ENCODE measurements at places on chromosomes 12 and 14.

DNA sequence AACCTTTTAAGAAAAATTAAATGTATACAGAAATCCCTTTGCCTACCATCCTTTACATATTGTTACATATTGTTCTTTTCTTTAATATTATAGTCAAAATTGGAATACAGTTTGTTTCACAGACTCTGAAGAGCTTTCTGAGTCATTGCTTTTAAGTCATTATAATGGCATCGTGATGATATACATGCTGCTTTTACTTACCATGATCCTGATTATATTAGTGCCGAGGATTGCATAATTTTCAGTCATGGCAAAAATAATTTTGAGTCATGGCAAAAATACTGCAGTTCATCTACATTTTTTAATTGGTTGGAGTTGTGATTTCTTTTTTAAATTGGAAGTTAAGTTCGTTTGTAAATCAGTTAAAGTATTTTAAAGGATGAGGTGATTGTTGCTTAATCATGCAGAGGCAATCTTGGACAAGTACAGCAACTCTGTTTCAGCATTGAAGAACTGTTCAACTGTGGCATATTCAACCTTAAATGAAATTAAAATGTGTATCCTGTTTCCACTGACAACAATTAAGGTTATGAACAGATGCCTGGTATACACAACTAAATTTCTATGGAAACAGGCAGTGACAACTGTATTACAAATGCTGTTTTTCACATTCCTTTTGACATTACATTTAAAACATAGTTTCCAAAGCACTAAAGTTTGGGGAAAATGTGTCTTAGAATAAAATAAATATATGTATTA lies 142.3 kb downstream of the PCNX1 start:
- DNase-seq, result no peak

DNA sequence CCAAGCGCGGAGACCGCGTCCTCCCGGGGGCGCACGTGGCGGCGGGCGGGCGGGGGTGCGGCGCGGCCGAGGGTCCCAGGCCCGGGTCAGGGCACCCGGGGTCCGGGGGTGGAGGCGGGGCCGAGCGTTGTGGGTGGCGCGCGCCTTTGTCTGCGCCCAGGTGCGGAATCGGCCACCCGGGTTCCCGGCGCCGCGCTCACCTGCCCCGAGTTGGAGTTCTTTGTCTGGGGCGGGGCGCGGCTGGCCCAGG lies 50.1 kb downstream of the LRCOL1 start:
- DNase-seq, result no peak

DNA sequence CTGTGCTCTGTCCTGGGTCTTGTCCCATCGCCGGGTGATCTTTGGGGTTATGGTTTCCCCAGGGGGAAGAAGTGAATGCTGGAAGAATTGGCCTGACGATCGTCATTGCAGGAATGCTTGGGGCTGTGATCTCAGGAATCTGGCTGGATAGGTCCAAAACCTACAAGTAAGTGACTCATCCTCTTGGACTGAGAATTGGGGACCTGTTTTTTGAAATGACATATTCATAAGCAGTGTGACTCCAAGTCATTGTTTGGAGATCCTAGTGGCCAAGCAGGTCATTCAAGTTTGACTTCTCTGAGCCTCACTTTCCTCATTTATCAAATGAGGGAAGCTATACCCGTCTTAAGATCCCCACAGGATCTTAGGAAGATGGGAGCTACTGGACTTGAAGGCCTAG lies 25.8 kb downstream of the ERG28 start:
- DNase-seq, result no peak

- DNase-seq, result no peak
Measured at GRCh38 chr12:114666746-114667668, 17.0 kb downstream of the TBX3 start.

- DNase-seq, result no peak
Measured at GRCh38 chr14:34623506-34623905, 6.4 kb downstream of the SNX6 start.

GRCh38 chr14:26887847-26888246 lies 290.0 kb upstream of the NOVA1 start:
- DNase-seq, result no peak

DNA sequence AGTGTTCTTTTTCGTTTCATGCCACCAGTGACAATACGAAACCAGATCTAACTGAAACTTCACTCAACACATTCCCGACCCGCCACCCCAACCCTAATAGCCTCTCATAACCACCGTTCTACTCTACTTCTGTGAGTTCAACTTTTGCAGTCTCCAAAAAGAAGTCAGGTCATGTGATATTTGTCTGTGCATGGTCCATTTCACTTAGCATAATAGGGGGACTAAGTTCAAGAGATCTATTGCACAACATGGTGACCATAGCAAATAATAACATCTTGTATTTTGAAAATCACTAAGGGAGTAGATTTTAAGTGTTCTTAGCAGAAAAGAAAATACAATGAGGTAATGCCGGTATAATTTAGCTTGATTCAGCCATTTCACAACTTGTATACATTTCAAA lies 376.4 kb downstream of the DIO2 start:
- DNase-seq, result no peak

DNA sequence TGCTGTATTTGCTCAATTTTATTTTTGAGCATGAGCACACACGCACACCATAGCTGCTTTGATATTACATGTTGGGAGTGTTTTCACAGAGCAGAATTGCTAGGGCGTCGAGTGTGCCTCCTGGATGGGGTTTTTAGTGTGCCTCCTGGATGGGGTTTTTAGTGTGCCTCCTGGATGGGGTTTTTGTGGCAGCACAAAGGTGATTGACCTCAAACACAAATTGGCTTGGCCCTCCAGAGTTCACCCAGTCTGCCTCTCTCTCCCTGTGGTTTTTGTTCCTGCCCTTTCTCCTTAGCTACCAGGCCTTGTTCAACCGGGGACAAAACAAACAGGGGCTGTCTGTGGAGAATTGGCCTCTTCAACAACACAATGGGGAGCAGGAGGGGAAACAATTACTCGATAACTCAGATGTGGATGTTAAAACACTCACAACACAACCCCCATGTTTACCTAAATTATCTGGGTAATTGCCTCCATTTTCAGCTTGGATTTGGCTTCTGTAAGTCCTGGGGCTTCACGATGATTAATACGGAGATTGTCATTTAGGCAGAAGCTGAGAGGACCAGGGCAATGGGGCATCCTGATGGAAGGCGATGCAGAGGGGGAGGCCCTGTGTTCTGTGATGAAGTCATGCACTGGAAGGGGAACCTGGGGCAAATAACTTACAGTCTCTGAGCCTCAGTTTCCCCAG lies 26.9 kb downstream of the TBX3 start:
- DNase-seq, result no peak

DNA sequence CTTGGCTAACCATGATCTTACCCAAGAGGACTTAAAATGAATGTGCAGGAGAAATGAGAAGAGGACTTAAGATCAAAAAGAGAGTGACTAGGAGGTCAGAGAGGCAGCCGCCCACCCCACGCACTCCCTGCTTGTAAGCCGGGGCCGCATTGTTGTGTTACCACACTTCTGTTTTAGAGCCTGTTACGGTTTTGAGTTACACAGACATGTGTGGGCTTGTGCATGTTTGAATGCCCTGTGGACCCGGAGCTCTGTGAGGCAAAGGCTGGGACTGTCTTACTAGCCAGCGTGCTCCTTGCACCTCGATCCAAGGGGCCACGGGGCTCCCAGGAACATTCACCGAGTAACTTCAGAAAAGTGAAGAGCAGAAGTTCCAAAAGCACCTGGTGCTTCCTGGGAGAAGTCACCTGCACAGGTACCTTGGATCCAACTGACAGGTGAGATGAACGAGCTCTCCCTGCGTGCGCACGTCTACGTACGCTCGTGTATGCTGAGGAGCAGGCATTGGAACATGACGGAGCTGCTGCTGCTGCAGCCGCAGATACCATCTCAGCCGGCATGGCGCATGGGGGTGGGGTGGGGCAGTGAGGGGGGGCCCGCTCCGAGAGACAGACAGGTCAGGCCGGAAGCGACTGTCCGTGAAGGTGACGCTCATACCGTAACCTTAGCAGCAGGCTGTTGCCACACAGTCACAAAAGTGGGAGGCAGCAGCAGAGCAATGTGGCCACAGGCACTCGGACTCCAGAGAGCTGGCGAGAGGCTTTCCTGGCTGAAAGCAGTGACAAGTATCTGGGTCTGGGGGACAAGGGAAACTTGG lies 23.7 kb downstream of the SFSWAP start:
- DNase-seq, result no peak

- no peak for DNase-seq
Measured at GRCh38 chr14:99586054-99586760, 17.8 kb downstream of the CCDC85C start.

DNA sequence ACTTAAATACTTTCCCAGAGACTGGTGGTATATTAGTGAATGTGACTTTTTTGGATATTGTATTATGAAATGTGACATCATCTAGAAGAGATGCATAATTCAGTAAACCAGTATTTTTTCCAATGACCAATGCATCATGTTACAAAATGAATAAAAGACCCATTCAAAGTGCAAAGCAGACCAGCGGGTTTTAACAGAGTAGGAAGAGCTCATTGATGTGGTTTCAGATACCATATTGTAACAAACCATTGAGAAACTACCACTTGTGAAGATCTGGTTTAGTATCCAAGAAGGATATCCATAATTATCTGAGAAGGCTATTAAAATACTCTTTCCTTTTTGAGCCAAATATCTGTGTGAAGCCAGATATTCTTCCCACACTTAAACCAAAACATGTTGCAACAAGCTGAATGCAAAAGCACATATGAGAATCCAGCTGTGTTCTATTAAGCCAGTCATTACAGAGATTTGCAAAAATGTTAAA lies 47.7 kb downstream of the MVK start:
- no peak for DNase-seq

DNA sequence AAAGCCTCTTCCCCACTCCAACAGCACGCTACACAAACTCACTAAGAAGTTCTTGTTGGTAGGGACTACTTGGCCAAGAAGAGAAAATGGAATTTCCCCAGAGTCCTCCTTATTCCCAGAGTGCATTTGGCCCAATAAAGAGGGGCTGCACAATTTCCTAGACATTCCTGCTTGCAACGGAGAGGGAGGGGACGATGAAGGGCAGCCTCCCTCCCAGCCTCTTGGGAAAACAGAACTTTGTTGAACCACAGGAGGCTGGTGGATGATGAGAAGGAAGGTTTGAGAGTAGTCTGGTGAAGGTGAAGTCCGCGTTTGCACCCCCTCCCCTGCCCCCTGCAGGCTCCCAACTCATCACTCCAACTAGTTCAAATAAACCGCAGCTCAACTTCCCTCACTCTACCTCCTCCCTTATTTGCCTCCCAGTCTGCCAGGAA lies 19.1 kb upstream of the TBX3 start:
- no peak for DNase-seq

- DNase-seq, result no peak
Measured at GRCh38 chr12:40232602-40233001, 7.8 kb downstream of the LRRK2 start.

DNA sequence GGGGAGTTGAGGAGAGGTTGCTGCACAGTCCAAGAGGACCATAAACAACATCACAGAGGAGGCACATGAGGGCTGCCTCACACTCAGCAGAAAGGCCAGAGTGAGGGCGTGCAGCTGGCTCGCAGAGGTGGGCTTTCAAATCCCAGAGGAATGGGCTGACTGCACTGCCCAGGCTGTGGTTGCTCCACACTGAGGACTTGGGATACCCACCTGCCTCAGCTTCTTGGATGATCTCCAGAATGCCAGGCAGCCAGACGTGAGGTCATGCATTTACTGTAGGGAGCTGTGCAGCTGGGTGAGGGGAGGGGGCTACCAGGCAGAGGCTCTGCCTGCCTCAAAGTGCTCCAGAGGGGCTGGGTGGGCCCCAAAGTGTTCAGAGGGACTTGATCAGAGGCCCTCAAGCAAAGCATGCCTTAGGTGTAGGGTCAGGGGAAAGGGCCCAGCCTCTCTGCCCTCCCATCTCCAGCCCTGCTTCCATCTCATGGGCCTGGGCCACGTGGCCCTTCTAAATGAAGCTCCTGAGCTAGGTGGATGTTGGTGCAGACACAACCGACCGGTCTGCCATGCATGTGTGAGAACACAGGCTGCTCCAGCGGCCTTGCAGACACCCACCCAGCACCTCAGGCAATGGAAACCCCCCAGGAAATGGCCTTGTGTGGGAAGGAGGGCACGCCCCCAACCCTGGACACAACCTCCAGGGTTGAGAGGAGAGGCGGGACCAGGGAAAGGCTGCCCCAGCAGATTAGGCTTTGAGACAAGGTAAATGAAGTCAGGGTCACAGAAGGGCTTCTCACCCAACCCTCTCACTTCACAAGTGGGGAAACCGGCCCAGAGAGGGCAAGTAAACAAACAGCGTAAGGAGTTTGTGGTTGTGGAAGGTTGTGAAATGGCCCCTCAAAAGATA lies 90.8 kb downstream of the NTF3 start:
- DNase-seq, result no peak

GRCh38 chr12:115752913-115753726 lies 524.4 kb downstream of the MED13L start:
- no peak for DNase-seq

- no peak for DNase-seq
Measured at GRCh38 chr12:81502912-81503695, 256.0 kb downstream of the PPFIA2 start.

DNA sequence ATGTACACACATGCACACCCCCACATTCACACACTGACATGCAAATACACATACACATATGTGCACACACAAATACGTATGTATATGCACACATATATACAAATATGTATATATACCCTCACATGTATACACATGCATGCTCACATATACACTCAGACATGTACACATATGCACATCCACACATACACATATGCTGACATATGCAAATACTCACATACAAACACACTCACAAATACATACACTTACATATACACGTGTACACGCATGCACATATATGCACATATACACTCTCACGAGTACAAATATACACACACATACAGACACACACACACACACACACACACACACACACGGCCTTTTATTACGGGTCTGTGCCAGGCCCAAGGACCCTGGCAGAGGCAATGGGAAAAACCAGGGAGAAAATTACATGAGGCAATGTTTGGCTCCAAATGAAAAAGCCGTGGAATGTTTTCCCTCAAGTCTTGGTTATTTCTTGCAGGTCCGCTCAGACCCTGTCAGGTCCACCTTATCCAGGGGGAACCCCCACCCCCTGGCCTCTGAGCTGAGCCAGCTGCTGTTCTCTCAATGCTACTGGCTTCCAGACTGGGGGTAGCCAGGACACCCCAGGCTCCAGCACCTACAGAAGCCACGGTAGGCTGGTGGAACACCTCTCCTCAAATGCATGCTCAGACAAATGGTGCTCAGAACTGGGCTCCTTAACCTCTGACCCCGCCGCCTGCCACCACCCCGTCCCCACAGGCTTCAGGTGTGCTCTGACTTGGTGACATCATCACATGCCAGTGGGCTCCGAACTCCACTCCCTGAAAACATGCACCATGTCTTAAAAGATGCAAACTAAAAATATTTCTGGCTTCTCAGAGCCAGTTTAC lies 54.7 kb downstream of the BCL11B start:
- DNase-seq, result no peak

GRCh38 chr12:45427042-45427441 lies 211.1 kb downstream of the ANO6 start:
- DNase-seq, result no peak

- DNase-seq, result no peak
Measured at GRCh38 chr12:31819427-31819826, 90.6 kb upstream of the AMN1 start.

GRCh38 chr14:63974176-63974575 lies 121.4 kb downstream of the SYNE2 start:
- no peak for DNase-seq
